Activated naive CD8-positive, alpha-beta T cell treated with anti-CD3 and anti-CD28 coated beads, Interleukin-2, amount 10 ng/mL, durations not matched to agents 7 days and 5 days (primary cell): ENCODE measurements at places on chromosomes 3 and 15. TPM values are rescaled to one million over a fixed set of nuclear protein-coding genes. Genes with fewer than 3 reads are reported as not detected.

Gene PGBD4
- total RNA-seq: 3.8 TPM

DNA sequence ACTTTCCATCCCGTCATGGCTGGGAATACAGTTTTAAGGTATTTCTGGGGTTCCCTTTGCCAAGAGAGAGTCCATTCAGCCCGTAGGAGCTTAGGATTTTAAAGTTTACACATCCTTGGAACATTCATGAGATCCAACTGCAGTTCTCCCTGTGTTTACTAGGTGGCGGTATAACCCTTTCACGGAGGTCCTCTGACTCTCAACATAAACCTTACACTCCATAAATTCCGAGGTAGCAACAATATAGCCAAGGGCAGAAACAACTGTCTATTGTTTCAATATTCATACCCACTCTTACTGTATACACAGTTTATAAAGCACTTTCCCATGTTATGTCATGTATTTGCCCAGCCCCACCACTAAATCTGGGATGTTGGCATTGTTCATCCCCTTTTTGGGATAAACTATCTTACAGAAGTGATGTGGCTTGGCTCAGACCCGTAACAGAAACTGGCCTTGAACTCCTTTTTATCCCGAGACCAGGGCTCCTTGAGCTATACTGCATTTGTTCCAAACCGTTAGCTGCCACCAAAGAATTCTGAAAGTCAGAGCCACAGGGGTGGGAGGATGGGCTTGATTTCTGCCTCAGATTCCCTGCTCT lies 69.2 kb upstream of the COL6A5 start:
- DNase-seq: no peak

GRCh38 chr3:133124511-133124910 lies 86.3 kb downstream of the TMEM108 start:
- DNase-seq: no peak

Gene PLA2G4E
- not detected for total RNA-seq
